ENCODE measurements at places on chromosomes 3 and 15. TPM values are rescaled to one million over a fixed set of nuclear protein-coding genes. Genes with fewer than 3 reads are reported as not detected.

DNA sequence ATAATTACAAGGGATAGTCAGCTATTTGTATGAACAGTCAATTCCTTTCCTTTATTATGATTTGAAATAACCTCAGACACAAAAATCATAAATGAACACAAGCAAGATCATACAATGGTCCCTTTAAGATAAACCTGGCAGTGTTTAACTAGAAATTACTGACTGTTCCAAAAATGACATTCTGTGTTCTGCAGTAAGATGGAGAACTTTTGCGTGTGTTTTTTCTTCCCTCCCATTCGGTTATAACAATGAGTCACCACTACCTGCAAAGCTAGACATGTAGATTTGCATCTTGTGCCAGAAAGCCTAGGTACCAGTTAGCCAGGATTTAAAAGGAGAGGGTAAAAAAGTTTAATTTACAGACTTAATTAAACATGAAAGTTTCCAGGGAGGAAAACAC lies 248.2 kb upstream of the ADAMTS9 start:
- DNase-seq, result no peak

DNA sequence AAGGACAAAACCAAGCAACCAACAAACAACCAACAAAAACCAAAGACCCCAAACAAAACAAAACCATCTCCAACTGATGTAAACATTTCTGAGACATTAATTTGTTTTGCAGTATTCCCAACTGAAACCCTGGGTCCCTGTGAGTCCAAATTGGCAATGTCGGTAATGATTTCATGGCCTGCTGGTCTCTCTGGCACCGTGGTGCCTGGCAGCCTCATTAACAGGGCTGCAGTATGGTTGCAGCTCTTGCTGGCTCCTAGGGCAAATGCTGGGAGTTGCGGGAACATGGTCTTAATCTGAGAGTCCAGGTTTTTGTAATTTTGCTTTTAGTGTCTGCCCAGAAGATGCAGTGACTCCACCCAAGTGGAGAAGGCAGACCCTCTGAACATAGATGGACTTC lies 128.3 kb downstream of the SV2B start:
- DNase-seq, result no peak

DNA sequence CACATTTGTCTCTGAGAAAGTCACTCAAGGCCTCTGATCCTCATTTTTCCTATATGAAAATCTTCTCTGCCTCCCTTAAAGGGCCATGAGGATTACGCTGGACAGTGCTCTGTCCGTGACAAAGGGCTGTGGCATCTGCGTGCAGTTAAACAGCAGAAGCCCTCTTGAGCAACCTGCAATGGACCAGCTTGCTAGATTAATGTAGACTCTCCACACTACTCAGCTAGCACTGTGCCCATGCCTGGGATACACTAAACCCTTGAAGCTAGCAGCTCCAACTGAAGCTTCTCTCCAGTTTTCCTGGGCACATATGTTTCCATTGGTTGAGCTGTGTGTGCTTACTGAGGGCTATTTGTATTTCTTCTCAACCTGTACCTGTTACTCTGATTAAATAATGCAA lies 303.8 kb downstream of the RPLP1 start:
- no peak for DNase-seq

GRCh38 chr15:57059026-57059660 lies 140.7 kb downstream of the TCF12 start:
- DNase-seq, result no peak

The GP9 gene
- not detected for total RNA-seq

DNA sequence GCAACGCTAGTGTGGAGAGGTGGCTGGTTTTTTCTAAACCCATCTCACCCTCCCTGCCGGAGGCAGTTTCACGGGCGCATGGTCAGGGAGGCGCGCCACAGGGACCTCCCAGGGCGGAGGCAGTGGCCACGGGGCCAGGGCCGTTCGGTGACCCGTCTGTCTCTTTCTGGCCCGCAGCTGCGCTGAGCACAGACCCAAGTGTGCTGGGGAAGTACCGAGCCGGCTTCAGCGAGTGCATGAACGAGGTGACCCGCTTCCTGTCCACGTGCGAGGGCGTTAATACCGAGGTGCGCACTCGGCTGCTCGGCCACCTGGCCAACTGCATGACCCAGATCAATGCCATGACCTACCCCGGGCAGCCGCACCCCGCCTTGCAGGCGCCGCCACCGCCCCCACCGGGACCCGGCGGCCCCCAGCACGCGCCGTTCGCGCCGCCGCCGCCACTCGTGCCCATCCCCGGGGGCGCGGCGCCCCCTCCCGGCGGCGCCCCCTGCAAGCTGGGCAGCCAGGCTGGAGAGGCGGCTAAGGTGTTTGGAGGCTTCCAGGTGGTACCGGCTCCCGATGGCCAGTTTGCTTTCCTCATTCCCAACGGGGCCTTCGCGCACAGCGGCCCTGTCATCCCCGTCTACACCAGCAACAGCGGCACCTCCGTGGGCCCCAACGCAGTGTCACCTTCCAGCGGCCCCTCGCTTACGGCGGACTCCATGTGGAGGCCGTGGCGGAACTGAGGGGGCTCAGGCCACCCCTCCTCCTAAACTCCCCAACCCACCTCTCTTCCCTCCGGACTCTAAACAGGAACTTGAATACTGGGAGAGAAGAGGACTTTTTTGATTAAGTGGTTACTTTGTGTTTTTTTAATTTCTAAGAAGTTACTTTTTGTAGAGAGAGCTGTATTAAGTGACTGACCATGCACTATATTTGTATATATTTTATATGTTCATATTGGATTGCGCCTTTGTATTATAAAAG lies 1.8 kb downstream of the HES1 start:
- DNase-seq, result peak; percentile 62

The AHSG gene
- 2.2 TPM for total RNA-seq

DNA sequence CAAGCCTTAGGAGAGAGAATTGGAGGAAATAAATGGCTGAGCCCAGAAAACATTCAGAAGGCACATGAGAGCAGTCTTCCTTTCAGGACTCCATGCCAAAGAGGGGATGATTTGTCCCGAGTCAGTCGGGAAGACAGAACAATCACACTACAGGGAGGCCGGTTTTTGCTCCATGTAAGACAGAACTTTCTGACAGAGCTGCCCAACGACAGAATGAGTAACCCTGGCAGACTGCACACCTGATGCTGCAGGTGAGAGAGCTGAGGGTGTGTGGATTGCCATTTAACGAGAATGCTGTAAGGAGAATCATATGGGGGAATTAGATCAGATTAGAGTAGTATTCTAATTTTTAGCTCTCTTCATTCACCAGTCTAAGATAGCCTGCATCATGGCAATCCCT lies 533.0 kb downstream of the EPHB1 start:
- DNase-seq, result no peak

DNA sequence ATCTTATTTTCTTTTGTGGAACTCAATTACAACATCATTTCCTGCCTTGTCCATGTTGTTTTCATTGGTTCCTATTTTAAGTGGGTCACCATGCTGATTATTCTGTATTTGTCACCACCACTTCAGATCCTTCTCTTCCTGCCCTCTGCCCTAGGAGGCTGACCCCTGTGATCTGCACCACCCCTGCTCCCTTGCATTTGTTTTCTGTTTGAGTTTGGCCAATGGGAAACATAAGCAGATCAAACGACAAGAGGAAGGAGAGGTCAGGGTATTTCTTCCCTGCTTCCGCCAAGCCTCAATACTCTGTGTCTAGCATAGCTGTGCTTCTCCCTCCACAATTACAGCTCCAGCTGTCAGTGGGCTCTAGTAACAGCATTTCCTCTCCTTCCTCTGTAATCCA lies 71.6 kb downstream of the IMPG2 start:
- DNase-seq, result no peak

- no peak for DNase-seq
Measured at GRCh38 chr3:170725285-170725731, 139.4 kb upstream of the SLC7A14 start.

The UCN2 gene
- not detected for total RNA-seq

DNA sequence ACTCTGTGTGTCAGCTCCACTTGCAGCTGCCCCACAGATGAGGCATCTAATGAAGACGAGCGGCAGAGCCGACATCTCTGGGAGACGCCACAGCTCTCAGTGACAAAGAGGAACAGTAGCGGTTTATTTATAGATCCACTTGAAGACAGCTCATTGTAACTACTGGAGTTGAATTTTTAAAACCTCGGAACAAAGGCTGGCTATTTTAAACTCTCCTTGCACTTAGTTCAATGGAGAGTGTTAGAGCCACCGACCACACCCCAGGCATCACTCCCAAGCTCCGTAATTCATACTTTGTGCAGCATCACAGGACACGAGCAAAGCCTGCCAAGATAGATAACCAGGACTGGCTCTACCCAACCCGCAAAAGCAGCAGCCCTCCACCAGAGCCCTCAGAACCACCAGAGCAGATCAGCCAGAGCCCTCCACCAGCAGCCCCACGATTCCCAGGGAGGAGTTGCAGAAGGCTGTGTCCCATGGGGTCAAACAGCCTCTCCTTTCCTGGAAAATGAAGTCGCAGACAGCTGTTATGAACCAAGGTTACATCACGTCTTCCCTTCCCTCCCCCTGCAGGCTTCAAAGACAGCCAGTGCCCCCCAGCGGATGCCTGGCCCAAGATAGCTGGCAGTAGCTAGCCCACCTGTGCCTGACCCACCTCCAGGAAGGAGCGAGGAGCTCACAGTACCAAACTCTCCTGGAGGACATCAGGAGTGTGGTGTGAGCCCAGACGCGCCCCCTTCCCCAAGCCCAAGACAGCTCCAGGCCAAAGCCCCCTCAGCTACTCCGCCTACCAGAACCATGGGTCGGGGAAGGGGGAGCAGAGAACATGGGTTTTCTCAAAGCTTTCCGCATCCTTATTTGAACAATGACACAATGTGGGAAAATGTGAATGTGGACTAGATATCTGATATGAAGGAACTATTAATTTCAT lies 45.7 kb downstream of the POC1A start:
- no peak for DNase-seq

DNA sequence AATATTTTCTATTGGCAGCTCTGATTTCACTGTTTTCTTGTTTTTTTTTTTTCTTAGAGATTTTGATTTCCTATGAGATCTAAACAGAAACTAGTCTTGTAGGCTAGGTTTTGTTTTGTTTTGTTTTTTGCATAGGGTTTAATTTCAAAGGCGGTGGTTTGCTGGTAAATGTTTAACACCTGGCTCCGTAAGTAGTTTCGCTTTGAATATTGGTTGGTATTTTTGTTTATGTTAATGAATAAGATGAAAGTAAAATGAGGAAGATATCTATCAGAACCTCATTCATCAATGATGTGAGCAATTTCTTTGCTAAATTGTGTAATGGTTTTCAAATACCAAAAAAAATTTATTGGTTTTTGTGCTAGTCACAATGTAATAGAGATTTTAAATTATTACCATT lies 39.7 kb upstream of the TM4SF1 start:
- no peak for DNase-seq

- peak; percentile 92 for DNase-seq
Measured at GRCh38 chr15:65832549-65833364, 36.5 kb upstream of the RAB11A start.

GRCh38 chr15:88913017-88913849 lies at the start of gene MFGE8:
MFGE8 (minus strand) TSS chr15:88913379; CDS start chr15:88913319, 60 bp downstream.
- DNase-seq, result peak; percentile 57

DNA sequence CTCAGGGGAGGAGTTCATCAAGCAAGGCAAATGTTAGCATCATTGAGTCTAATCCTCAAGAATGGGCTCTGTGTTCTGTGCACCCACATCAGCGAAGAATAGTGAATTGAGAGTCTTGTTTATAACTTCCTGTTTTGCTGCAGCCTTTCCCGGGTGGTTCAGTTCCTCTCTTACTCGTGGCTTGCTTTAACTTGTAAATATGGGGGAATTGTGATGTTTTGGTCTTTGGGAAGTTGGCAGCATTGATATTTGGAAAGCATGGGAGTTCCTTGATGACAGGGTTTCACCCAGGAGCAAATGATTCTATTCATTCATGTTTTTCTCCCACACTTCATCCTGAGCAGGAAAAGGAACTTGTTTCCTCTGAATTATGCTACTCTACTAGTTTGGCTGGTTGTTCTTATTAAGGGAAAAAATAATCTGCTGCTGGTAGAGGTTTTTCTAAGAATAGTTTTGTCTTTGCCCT lies 40.4 kb downstream of the GPD1L start:
- no peak for DNase-seq

The RTP1 gene
- not detected for total RNA-seq

DNA sequence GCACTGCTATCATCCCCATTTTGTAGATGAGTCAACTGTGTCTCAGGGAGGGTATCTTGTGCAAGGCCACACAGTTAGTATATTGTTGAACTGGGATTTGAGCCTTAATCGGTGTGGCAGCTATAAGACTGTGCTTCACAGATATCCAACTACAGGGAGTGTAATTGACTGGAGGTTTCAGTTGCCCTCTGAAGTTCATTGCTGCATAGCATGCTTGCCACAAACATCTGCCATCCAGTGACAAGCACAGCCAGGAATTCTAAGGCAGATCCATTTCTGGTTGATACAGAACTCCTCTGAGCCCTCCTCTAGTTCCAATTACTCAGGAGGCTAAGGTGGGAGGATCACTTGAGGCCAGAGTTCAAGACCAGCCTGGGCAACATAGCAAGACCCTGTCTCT lies 16.4 kb downstream of the FSD2 start:
- no peak for DNase-seq

DNA sequence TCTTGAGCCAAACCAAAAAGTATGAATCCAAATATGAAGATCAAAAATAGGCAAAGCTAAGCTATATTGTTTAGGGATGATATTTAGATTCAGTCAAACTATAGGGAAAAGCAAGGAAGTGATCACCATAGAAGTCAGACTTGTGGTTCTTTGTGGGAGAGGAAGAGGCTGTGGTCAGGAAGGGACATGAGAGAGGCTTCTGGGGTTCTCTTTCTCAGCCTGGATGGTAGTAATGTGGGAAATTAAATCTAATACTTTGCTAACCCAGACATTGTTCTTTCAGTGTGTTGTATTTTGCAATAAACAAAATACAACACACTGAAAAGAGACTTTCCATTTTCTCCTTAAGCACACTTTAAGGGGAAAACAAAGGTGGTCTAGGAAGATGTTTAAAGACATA lies 3.1 kb downstream of the CX3CR1 start:
- DNase-seq, result no peak

- no peak for DNase-seq
Measured at GRCh38 chr15:53437366-53437765, 322.1 kb downstream of the WDR72 start.

- no peak for DNase-seq
Measured at GRCh38 chr3:113533534-113533892, 1.2 kb downstream of the SIDT1 start.

DNA sequence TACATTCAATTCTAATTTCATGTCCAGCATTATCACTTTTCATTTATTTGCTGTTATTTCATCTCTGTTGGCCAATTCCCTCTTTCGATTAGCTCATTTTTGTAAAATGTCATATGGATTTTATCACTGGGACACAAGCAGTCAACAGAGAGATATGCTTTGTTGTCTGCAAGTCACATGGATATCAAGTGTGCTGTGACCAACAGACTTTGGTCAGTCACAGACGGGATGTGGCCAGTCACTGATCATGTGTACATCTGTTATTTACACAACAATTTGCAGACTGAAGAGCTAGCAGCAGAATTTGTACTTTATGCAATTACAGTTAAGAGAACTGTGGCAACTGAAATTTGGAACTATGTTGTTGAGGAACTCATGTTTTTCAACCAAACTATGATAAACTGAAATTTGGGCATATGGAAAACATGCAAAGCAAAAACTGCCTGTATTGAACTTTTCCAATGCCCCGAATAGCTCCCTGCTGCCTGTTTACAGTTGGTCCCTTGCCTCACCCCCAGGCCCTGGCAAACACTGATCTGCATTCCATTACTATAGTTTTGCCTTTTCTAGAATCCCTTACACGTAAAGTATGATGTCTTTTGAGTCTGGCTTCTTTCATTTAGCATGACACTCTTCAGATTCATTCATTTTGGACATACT lies 104.4 kb downstream of the RPL22L1 start:
- DNase-seq, result peak; percentile 45

Data from mucosa of gallbladder (tissue), 1 donor.